ENCODE measurements at places on chromosomes 13 and 19.

GRCh38 chr13:51818781-51819511 lies 15.0 kb upstream of the DHRS12 start:
- no peak for DNase-seq

DNA sequence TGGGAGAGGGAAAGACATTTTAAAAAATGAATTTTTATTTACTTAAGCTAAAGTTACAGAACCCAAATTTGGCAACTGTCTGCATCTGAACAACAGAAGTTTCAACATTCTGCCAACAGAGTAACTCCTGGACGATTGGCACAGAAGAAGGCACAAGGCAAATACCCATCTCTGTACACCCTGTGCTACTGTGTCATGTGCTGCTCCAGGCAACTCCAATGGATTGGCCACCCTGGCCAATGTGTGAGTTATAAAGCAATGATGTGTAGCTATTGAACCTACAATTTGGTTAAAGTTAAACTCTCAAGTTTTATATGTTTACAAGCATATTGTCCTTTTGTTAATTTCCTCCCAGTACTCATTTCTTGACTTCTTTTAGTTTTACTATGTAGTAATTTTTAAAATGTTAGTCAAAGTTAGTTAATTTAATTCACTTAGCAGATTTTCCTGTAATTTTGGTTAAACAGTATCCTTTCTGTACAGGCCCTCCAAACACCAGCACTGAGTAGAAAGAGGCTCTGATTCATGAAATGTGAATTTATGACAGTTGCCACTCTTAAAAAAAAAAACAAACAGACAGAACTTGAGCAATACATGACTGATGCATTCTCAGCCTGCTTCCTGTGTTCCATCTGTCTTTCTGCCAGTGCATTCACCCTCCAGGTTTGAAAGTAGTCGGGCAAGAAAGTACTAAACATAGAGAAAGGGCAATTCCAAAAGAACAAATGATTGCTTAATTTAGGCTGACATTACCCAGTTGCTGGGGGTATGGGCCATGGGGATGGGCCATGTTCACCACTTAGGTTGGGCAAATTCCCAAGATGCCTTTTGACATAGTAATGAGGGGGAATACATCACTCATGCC lies 5.9 kb downstream of the STARD13 start:
- no peak for DNase-seq

DNA sequence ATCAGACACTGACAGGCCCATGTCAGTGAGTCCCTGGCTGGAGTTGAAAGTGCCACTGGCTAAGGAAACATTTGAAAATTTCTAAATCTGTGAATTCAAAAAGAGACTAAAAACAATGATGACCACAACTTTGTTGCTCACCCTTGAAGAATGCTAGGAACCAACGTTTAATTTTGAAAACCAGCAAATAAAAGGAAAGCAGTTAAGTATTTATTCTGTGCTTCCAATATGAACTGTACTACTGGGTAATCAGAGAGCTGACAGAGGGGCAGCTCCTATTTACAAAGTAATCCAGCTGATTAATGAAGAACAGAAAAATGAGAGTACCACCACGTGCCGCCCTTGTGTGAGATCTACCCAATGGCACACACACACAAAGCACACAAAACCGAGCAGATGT lies 44.7 kb upstream of the LATS2 start:
- DNase-seq = no peak

- DNase-seq = no peak
Measured at GRCh38 chr19:1073956-1074517, 7.1 kb downstream of the ARHGAP45 start.

GRCh38 chr19:9793071-9793591 lies 24.6 kb upstream of the ZNF846 start:
- DNase-seq = no peak

DNA sequence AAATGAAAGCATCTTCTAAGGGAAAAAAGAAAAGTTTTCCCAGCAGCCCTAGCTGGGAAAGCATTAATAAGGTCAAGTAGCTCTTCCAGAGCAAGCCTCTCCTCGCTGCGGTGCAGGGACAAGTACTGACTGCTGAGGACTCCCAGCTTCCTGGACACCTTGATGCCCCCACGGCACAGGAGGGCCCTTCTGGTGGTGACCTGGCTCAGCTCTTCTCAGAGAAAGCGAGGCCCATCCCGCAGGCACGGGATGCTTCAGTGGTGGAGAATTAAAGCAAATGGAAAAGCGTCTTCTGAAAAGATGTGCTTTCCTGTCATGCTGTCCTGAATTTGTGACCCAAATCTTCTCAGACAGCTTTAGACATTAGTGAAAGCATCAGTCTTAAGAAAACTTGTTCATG lies 38.8 kb upstream of the LATS2 start:
- DNase-seq = no peak

- DNase-seq = no peak
Measured at GRCh38 chr13:104837756-104838155, 1697.7 kb downstream of the EFNB2 start.

- DNase-seq = no peak
Measured at GRCh38 chr13:113759525-113760137, 605 bp downstream of the TMEM255B start.

GRCh38 chr13:100209857-100210825 lies 121.2 kb downstream of the PCCA start:
- no peak for DNase-seq

DNA sequence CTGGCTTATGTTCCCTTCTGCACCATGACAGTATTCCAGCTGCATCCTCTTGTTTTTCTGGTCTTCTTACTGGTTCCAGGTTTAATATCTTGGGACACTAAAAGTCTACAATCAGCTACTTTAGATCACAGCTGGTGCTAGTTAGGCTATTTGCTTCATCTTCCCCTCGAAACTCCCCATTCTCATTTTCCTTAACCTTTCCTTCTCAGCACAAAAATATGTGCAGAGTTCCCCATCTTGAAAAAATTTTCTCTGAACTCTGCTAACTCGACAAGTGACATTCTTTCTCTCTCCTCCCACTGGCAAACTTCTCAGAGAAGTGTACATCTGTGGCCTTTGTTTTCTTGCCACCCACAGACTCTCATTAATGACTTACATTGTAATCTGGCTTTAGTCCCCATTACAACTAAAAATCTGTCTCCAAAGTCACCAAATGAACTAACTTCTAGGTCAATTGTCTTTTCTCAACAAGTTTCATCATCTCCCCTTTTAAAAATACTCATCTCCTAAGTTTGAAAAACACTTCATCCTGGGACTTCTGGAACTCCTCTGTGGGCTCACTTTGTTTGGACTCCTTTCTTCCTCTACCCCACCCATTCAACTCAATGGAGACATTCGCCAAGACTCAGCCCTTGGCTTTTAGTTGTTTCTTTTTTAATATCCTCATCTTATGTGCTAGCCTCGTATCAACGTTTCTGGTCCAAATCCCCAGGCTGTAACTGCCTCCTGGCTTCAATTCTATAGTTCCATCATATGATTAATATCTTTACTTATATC lies 7.1 kb upstream of the KL start:
- no peak for DNase-seq
